ENCODE measurements at places on chromosomes 3 and 15.

DNA sequence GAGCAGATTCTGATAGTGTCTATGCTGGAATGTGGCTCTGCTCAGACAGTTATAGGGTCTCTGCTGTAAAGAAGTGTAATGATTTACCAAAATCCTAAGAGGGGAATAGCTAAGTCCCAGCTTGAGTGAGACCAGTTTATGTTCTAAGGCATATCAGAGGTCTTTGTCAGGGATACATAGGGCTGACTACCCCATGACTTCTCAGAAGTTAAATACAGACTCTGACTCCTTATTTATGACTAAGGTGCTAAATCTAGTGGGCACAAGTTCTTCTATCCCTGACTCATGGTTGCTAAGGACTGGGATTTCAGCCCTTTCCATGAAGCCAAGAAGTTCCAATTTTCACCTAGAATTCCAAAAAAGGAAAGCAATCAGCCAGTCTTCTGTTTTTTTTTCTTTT, 192.6 kb upstream of the POU1F1 start:
- DNase-seq: no peak

DNA sequence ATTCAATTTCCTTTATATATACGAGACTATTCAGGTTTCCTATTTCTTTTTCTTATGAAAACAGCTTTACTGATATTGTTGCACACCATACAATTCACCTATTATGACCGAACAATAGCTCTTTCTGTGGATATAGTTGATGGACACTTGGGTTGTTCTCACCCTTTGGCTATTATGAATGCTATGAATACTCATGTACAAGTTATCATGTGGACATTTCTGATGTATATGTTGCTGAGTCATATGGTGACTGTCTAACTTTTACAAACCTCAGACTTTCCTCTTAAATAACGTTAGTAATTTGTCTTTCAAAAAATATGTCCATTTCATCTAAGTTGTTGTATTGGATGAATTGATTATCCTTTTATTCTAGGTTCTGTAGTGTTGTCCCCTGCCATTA, 15.7 kb upstream of the USF3 start:
- DNase-seq: no peak

GRCh38 chr3:73291541-73291940, 230.1 kb downstream of the EBLN2 start:
- no peak for DNase-seq

GRCh38 chr15:60424006-60424405, 26.2 kb upstream of the ANXA2 start:
- DNase-seq: no peak

DNA sequence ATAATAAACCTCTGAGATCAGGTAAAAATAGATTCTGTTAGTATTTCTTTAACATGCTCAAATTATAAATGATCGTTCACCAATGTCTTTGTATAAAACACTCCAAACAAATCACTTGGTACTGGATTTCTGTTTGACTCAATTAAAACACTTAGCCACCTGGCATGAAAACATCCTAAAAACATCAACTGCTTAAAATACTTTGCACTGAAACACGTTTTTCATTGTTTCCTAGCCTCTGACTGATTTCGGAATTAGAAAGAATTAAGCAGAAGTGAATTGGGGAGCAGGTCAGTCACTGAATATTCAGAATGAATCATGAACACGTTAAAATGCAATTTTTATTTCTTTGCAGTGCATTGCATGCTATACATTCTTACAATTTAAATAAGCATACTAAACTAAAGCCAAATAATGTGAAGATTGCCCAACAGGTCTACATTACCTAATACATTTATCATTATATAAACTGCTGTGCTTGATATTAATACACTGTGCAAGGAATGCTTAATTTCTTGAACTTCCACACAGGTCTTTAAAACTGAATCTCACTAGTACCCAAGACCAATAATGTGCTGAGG, 1.6 kb downstream of the THRB start:
- DNase-seq: no peak

GRCh38 chr3:27990837-27991236, 250.6 kb upstream of the CMC1 start:
- no peak for DNase-seq

- no peak for DNase-seq
Measured at GRCh38 chr3:186319945-186320344, 42.1 kb downstream of the DGKG start.

GRCh38 chr3:147422601-147423536, 13.7 kb downstream of the ZIC1 start:
- DNase-seq: no peak

GRCh38 chr15:71124937-71125790, 9.9 kb downstream of the THSD4 start:
- DNase-seq: no peak

GRCh38 chr3:124780761-124781475, 50.7 kb downstream of the UMPS start:
- peak; percentile 49 for DNase-seq

- no peak for DNase-seq
Measured at GRCh38 chr15:89575656-89576416, 567 bp downstream of the TICRR start.
